ENCODE measurements at places on chromosomes 1 and 21.

- no peak for DNase-seq
Observed at GRCh38 chr1:232385221-232385620, 244.7 kb downstream of the SIPA1L2 start.

DNA sequence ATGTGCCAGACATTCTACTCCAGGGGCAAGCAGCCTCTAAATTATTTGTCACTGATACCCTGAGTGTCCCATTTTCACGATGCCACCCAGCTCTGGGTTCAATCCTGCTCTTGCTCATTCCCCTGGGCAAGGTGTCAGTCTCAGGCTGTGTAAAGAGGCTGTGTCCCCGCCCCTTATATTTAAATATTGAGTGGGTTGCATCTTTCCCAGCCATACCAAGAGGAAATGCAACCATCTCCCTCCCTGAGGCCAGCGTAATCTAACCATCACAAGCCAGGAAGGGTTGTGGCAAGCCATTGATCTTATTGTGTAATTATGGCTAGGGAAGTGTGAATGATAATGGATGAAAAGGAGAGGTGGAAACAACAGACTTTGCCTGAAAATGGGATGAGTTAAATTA is 54.7 kb upstream of the CLDN14 start:
- DNase-seq, result no peak

GRCh38 chr21:33815143-33815707 is 100.4 kb downstream of the ATP5PO start:
- peak; percentile 38 for DNase-seq

- peak; percentile 91 for DNase-seq
Observed at GRCh38 chr1:9388335-9389180, 95.9 kb downstream of the SPSB1 start.

DNA sequence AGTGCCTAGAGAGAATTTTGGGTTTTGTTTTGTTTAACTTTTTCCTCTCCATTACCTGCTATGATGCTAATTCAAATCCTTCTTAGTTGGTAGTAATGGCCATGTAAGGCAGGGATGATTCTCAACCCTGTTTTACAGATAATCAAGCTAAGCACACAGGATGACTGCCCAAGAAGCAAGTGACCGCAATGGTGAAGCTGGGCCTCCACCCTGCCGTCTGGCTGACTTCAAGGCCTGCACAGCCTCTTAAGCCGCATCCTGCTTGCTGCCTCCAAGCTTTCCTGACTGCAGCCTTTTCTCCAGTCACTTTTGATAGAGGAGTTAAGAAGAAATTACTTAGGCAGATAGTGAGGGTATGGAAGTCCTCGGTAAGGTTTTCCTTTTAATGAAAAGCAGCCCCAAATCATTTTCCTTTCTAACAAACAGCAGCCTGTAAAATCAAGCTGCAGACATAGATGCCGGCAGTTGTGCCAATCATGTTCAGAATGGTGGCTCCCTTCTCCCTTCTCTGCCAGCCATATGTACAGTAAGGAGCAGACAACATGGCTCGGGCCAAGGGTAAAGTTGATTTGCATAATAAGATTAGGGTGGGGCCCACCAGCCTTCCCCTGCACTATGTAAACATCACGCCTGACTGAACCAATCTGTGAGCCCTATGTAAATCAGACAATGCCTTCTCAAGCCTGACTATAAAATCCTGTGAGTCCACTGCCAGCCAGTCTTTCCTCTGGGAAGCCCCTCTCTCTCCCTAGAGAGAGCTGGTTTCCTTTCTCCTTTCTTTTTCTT is 8.8 kb upstream of the CTBS start:
- DNase-seq, result no peak

- no peak for DNase-seq
Observed at GRCh38 chr1:183909672-183910071, 104.8 kb downstream of the RGL1 start.

- no peak for DNase-seq
Observed at GRCh38 chr1:209885403-209886218, 52.4 kb upstream of the SYT14 start.

DNA sequence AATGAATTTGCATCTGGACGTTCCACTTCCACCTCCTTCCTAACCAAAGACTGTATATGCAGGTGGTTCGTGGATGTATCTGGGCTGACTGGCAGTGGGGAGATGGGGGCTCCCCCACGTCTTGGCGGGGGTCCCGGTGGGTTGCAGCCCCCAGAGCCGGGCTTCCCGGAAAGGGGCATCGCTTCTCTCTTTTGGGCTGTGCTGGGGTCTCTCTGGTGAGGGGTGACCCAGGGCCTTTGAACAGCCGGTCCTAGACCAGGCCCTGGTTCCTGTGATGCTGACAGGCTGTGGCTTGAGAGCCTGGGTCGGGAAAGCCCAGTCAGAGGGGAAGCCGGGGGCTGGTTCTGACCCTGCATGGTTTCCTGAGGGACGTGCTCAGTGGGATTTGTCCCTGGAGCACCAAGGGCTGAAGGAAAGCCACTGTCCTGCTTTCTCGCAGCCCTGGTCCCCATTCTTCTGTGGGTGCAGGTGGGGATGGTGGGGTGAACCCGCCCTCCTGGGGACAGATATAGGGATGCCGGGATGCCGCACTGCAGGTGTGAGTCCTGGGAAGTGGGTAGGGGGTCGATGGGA is 29.8 kb downstream of the COL18A1 start:
- no peak for DNase-seq

- DNase-seq, result no peak
Observed at GRCh38 chr1:230317823-230318819, 108.0 kb downstream of the PGBD5 start.

GRCh38 chr1:107680579-107680985 is 284.4 kb downstream of the VAV3 start:
- no peak for DNase-seq

DNA sequence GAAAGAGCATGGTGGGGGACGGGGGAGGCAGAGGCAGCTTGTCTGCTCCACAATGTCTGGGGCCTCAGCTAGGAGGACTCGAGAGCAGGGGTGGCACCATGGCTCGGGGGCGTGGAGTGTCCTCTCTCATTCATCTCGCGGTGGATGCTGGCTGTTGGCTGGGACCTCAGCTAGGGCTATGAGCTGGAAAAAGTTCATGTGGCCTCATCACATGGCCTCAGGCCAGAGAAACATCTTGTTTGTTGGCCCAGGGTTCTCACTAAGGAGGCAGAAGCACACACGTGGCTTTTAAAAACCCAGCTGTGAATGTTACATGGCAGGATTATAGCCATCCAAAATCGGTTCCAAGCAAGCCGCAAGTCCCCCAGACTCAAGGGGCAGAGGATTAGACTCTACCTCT is 6.2 kb upstream of the CENPS start:
- no peak for DNase-seq

DNA sequence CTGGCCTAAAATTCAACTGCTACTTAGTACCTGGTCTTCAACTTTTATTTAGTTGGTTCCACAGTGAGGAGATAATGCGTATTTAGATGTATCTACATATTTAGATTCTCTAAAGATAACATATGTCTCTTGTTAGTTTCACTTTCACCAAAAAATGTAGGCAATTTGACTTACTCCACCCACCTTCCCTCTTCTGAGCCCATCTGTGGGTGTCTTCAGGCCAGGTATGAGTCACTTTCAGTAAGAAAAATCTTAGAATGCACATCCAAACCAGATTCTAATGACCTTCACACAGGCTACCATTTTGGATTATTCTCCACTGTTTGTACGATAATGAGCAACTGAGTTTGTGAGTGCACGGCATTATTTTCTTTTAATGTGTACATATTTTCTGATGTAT is 501.7 kb downstream of the NEGR1 start:
- no peak for DNase-seq

GRCh38 chr1:89652373-89652772 is 19.5 kb downstream of the LRRC8C start:
- DNase-seq, result no peak

DNA sequence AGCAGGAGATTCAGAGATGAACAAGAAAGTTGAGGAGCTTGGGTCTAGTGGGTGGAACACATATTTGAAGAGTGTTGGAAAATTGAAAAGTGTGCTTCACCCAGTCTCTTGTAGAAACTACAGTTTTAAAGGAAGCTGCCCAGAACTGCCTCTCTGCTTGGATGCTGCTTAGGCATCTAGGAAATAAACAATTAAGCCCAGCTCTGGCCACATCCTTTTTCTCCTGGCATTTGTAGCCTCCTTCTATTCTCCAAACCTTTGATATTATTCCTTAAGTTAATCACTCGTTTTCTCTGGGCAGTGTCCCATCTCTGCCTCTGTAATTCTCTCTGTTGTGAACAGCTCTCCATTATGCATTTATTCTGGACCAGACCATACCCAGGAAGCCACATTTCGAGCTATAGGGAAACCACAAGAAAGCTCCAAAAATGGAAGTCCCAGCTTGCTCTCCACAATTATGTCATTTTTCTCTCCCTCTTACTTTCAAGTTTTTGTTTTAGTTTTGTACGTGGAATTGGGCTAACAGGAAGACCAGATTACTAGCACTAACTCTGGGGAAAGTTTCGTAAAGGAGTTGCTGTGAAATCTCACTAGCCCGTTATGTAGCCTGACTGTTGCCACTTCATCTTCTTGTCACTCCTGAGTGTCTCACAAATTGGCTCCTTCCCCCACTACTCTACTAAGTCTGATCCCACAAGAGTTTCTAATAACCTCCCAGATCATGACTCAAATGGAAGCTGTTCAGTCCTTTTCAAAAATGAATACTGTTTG is 102.2 kb downstream of the NTMT2 start:
- DNase-seq, result no peak

GRCh38 chr21:43778469-43779335 is 2.6 kb upstream of the CSTB start:
- no peak for DNase-seq

GRCh38 chr1:93148001-93148400 is 32.2 kb downstream of the TMED5 start:
- DNase-seq, result no peak

DNA sequence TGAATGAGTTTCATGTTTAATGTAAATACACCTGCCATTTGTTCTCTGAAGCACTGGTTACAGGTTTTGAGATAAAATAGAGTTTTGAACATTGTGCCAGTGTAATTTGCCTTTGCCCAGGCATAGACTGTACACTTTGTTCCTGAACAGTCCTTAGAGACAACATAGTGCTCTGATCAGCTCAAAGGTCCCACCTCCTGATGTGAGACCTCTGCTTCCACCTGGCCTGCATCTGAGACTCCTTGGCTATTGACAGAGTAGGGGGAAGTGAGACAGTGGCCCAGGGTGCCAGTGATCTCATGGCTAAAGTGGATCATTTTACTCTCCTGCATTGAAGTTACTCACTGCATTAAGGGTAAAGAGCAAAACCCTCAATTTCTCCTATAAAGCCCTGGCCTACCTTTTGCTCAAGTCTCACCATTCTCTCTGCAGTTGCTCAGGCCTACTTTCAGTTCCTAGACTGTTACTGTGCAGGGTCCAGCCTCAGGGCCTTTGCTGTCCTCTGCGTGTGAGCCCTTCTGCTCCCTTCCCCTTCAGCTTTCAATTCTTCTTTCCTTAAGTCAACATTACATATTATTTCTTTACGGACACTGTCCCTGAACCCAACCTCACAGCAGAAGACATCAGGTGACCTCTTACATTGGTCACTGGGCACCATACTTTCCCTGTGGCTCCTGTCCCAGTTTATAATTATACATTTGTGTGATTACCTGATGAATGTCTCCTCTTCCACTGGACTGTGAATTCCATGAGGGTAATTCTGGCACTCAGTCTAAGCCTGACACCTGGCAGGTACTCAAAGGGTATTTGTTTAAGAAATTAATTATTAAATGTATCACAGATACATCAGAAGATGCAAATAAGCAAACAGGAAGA is 142.9 kb downstream of the ROR1 start:
- DNase-seq, result no peak

DNA sequence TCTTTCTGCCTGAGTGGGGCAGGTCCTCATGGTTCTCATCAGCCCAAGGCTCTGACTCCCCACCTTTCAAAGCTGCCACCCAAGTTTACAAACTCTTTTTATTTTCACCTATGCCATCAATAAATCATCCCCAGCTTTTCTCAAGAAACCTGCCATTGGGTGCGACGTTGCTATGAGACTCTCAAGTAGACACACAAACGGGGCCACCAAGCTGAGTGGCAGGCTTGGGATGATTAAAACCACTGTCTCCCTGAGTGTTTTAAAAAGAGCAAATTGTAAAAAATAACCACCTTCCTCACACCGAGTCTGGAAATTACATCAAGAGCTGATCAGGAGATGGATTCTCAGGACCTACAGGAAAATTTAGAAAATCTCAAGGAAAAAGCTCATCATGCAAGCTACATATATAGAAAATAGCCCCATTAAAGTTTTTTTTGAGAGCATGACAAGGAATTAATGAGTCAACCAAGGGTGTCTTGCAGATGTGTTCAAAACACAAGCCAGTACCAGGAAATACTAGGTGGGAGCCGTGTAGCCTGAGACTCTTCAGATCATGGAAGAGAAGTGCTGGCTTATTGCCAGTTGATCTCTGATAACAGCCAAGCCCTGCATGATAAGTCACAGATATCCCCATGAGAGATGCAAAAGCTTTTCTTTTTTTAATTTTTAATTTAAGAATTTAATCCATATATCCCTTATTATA is 158.4 kb upstream of the BACE2 start:
- DNase-seq, result no peak

- peak; percentile 74 for DNase-seq
Observed at GRCh38 chr1:155226910-155227260, 18.4 kb downstream of the MTX1 start.

DNA sequence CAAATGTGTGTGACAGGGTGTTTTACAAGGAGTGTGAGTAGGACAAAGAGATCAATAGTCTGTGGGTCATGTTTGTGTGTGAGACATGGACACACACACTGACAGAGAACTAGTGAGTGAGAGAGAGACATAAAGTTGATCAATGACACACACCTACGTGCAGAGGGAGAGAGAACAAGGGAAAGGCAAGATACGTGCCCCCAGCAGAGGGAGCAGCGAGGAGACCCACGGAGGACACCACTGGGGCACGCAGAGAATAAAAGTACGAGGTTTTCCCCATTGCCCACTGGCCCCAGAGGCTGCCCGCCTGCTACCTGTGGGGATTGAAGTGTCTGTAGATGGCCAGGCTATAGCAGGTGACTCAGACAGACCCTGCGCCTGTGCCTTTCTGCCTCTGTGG is 130.2 kb upstream of the CSF3R start:
- no peak for DNase-seq

GRCh38 chr1:206761159-206761768 is 9.3 kb upstream of the IL19 start:
- DNase-seq, result no peak

DNA sequence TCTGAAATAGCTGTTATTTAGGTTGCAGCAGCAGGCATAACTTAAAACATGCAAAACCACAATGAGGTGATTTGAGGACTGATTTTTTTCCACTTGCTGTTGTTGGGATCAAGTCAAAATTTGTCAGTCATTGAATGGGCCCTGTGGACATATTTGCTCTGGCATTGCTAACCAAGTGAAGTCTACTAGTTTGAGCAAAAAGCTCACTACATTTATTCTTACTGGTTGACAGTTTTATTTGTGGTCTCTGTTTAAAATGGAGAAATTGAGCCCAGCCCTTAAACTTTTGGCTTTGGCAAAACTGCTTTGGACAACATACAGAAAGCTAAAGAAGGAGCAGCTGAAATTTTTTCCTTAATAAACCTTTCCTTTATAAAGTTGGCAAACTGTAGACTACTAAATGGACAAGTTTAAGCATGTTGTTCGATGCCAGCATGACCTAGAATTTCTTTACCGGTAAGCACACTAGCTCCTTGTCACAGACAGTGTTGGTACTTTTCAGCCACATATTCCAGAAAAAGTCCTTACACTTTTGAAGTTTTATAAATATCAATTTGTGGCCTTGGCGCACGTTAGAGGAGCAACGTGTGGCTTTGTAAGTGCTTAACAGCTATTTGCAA is 234.6 kb downstream of the USP25 start:
- no peak for DNase-seq

All from tibial artery (tissue), 4 donors.